ENCODE measurements at places on chromosomes 13 and 19.

- peak; percentile 19 for DNase-seq
Measured at GRCh38 chr13:74774264-74774663, 640.1 kb upstream of the KLF12 start.

- no peak for DNase-seq
Measured at GRCh38 chr19:5851302-5851701, at the start of gene FUT3. Gene FUT3 (minus strand): TSS chr19:5851449.

GRCh38 chr13:47639738-47640447 is 361.2 kb downstream of the SUCLA2 start:
- no peak for DNase-seq

DNA sequence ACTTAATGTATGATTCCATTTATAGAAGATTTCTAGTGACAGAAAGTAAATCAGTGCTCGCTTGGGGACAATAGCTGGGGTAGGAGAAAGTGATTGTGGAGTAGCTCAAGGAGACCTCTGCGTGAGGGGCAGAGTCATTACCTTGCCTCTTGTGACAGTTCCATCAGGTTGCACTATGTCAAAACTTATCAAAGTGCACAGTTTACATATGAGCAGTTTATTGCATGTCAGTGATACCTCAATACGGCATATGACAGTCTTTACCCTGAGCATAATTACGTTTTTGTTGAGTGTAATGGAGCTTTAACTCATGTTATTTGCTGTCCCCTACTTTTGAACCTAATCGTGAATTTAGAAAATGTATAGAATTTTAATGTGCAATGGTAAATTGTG is 15.0 kb downstream of the ARHGEF7 start:
- no peak for DNase-seq

DNA sequence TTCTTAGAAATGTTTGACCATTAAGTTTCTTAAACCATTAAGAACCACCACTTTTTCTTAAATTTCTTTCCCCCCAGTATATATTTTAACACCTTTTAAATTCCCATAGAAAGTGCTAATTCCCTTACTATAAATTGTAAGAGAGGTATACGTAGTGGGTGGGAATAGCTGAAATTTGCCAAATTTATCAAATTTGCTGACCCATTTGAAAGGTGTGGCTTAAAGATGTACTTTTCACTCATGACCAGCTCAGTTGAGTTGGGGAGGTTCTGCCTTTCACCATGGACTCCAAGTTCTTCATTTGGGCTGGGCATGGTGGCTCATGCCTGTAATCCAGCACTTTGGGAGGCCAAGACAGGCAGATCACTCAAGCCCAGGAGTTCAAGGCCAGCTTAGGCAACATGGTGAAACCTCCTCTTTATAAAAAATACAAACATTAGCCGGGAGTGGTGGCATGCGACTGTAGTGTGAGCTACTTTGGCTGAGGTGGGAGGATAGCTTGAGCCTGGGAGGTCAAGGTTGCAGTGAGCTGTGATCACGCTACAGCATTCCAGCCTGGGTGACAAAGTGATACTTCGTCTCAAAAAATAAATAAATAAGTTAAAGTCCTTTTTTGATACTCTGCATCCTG is 133.2 kb downstream of the MRPL57 start:
- no peak for DNase-seq

- no peak for DNase-seq
Measured at GRCh38 chr13:112056739-112057438, 10.1 kb upstream of the SOX1 start.

- DNase-seq: no peak
Measured at GRCh38 chr13:107585469-107586180, 629.7 kb downstream of the LIG4 start.

DNA sequence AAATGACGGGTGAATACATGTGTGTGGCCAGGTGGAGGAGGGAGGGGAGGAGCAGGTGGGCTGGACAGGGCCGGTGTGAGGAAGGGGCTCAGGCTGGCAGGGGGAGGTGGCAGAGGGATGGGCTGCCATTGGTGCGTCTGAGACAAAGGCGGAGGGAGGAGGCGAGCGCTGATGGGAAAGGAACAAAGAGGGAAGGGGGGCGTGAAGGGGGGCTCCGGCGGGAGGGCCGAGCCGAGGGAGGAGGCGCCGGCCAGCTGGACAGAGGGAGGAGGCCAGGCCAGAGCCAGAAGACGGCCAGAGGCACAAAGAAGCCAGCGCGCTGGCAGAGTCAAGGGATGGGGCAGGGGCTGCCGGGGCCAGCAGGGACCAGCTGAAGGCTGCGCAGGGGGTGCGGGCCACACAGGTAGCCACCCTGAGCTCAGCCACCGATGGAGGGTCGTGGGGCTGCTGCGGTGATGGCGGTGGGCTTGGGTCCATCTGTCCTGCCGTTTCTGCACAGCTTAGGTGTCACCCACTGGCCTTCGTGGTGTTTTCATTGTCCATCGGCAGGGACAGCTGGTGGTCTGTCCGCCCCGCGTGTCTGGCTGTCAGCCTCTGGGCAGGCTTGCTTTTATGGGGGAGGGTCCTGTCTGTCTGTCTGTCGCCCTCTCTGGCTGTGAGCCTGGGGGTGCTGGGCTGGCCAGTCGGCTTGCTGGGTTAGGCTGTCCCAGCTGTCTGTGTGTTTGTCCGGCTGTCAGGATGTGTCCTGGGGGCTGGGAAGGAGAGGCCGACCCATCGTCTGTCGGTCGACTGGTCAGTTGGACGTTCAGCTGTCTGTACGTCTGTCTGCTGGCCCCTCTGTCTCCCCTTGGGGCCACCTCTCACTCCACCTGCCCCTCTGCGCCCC is 2.2 kb downstream of the APC2 start:
- no peak for DNase-seq

- no peak for DNase-seq
Measured at GRCh38 chr19:50759886-50760285, 10.4 kb upstream of the GPR32 start.

DNA sequence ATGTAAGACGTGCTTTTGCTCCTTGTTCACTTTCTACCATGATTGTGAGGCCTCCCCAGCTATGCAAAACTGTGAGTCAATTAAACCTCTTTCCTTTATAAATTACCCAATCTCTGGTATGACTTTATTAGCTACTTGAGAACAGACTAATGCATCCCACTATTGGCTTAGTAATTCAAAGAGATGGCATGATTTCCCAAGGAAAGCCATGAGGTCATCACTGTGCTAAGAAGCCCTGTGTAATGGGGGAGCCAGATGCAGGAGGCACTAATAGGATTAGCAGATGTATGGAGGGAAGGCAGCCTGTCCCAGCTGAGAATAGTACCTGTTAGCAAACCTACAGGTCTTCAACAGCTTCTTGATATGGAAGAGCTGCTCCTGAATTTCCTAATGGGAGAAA is 38.1 kb downstream of the RUBCNL start:
- DNase-seq: no peak

GRCh38 chr19:12364391-12365235 is 870 bp downstream of the ZNF442 start:
- DNase-seq: peak; percentile 60

GRCh38 chr19:12526542-12526941 is 24.7 kb downstream of the ZNF564 start:
- no peak for DNase-seq

DNA sequence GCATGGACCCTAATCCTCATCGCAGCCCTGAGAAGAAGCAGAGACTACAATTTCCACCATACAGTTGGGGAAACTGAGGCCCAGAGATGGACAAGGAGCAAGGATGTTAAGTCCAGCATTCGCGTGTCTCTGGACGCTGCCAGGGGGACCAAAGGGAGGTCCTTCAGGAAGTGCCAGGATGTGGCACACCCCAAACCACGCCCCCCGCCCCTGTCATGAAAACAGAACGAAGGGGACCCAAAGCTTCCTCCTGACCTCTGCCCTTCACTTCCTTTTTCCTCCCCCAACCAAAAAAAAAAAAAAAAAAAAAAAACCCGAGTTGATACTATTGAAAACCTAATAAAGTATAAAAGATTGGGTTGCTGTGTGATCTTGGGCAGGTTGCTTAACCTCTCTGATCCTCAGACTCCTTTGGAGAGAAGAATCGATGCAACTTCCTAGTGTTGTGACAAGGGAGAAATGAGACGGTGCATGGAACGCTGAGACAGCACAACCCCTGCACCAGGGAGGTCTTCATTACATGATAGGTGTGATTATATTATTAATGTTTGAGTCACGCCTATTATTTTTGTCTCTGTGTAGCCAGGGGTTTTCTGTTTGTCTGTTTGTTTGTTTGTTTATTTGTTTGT is 2.7 kb upstream of the ZBTB7A start:
- DNase-seq: no peak

GRCh38 chr19:751501-752341 is 809 bp downstream of the MISP start:
- DNase-seq: peak; percentile 96

DNA sequence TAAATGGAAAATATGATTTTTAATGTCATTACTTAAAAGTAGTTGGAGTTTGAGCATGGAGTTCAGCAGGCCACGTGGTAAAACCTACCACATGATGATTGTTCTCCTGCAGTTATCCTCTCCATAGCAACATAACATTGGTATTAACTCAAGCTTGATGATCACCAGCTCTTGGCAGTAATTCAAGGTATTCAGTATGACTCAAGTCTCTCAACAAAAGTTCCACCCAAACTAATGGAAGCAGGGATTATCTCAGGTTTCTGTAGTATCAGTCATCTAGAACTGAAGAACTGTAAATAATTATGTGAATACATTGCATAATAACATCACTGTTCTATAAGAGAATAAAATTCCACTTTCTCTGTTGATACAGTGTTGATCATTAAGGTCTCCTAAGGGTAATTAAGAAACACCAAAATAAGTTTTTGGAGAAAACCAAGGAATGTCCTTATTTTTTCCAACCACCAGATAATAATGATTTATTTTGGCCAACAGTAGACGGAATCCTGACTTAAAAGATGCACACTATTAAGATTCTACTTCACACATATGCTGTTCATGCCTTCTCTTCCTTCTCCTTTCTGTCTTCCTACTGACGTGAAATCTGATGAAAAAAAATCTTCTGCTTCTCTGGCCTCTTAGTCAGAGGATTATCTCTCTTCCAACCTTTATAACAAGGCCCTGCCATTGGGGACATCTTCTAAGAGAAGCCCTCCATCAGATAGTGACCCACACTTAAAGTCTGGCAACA is 1092.3 kb downstream of the EFNB2 start:
- peak; percentile 7 for DNase-seq

- no peak for DNase-seq
Measured at GRCh38 chr19:1370579-1371361, 12.9 kb upstream of the NDUFS7 start.

DNA sequence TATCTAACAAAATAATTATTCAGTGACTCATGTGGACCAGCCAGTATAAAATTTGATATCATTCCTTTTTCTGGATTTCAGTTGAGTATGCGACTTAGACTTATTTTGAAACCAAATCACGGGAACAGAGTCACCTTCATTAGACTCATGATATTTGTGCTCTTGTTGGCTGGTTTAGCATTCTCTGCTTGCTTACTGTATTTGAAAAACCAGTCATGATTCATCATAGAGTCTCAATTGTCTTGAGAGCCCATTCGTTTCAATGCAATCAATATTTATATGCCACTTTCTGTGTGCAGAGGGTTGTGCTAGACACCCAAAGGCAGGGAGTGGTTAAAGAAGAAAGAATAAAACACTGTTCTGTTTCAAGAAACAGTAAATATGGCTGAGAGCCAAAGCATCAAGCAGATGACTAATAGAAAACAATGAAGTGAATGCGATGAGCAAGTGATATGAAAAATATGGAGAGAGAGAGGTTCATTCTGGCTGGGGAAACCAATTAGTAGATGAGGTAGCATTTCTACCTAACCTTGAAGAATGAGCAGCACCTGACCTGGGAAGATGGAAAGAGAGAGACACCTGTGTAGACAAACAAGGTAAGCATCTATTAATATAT is 99.6 kb upstream of the MBNL2 start:
- DNase-seq: peak; percentile 46

- DNase-seq: peak; percentile 28
Measured at GRCh38 chr13:109817591-109818535, 31.5 kb upstream of the IRS2 start.

- no peak for DNase-seq
Measured at GRCh38 chr19:45793178-45793564, 526 bp upstream of the DMWD start.

Measured in GM03348 (cell line).